ENCODE measurements at places on chromosomes 1 and 21.

- no peak for DNase-seq
Observed at GRCh38 chr1:204139088-204139487, 12.8 kb downstream of the ETNK2 start.

- no peak for DNase-seq
Observed at GRCh38 chr1:64348270-64348960, 121.5 kb upstream of the CACHD1 start.

- DNase-seq, result no peak
Observed at GRCh38 chr1:54271341-54271740, 71.4 kb downstream of the MRPL37 start.

GRCh38 chr1:184866991-184867788 lies 107.1 kb downstream of the NIBAN1 start:
- peak; percentile 18 for DNase-seq

DNA sequence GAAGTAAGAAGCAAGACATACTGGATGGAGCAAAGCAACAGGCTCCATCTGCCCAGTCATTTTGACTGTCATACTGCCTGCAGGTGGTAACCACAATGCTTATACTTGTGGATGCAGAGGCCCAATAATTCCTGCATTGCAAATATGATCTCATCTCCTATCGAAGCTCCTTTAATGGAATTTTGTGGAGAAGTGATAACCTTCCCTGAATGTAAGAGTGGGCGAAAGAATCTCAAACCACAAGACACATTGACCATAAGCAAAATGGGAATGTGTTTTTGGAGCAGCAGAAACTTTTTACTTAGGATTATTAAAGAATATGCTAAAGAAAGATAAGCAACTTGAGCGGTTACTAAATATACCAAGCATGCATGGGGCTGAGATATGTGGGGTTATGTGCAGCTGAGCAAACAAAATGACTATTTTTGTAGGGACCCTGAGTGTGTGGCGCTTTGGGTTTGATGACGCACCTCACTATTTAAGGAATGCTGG lies 77.4 kb upstream of the BACH1 start:
- DNase-seq, result peak; percentile 44

GRCh38 chr21:22871692-22872091 lies 1873.5 kb downstream of the NCAM2 start:
- DNase-seq, result no peak

DNA sequence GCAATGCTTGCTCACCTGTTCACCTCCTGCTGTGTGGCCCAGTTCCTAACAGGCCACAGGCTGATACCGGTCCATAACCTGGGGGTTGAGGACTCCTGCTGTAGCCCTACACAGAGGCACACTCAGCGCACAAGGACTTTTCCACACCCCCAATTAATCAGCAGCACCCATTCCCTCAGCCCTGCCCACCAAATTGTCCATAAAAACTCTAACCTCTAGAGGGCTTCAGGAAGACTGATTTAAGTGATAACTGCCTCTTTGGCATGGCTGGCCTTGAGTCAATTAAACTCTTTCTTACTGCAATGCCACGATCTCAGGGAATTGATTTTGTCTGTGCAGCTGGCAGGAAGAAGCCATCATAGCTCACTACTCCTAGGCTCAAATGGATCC lies 71.3 kb upstream of the MUTYH start:
- no peak for DNase-seq

DNA sequence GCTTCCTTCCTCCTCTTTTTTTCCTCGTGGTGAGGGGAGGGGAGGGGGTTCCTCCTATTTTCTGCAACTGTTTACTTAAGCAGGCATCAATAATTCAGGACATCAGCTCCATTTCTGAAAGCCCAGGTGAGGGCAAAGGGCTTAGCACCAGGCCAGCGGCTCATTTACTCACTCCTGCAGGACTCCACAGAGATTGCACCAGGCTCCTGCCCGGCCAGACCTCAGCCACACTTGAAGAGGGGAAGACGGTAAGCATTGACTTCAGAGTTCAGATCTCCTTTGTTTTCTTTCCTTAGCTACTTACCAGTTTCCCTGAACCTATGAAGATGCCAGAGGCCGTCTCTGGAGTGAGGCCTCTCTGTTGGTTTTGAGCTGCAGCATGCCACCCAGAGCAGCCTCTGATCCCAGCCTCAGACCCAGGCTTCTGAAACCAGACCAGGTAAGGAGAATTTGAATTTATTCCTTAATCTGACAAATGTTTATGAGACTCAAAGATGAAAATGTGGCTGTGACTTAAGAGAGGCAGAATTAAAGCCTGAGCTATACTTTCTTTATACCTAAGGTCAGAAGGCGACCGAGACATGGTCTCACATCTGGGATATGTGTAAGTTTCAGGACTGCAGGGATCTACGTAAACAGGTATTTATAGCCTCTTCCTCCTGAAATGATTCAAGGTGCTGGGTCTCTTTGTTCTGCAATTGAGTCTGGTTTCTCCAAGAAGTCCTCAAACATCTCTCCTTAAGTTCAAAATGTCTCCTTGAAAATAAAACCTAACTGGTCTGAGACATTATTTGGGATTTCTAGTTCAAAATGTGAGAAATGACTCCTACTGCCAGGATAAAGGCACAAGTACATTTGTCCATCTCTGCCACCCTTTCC lies 272.5 kb upstream of the RUNX1 start:
- DNase-seq, result no peak

DNA sequence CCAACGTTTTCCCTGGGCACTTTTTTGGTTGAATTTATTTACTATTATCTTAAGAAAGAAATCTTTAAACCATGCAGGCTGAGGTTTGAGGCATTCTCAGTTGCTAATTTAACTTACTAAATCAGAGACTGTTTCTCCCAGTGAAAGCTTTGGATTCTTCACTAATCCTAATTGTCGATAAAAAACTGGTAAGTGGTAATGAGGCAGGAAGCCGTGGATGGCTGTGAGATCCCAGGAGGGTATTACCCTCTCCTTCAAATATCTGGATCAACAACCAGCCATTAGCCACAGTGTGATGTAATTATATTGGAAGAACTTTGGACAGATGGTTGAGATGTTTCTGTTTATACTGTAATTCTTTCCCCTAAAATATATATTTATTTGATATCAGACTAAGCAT lies 485.0 kb downstream of the DISC1 start:
- DNase-seq, result no peak
